ENCODE measurements at places on chromosomes 11 and 22.
A peak's percentile ranks its signal among the peaks of the same experiment; 100 is the strongest.

DNA sequence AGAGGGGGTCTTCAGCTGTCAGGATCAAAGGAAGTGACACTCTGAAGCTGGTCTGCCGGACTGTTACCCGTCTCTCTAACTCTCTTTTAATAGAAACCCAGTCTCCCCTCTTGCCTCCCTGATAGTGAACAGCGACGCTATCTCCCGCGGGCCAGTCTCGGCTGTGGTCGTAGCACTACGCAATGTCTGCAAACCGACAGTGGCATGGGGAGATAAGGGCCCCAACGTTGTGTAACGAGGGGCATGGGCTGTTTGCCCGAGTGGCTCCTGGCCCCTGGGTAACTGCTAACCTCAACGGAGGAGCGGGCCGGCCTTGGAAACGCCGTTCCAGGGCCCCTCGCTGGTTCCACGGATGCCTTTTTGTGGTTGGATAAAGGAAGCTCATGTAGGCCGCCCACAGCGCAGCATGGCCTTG is 23.3 kb downstream of the ZBTB16 start:
- no peak for ATAC-seq

DNA sequence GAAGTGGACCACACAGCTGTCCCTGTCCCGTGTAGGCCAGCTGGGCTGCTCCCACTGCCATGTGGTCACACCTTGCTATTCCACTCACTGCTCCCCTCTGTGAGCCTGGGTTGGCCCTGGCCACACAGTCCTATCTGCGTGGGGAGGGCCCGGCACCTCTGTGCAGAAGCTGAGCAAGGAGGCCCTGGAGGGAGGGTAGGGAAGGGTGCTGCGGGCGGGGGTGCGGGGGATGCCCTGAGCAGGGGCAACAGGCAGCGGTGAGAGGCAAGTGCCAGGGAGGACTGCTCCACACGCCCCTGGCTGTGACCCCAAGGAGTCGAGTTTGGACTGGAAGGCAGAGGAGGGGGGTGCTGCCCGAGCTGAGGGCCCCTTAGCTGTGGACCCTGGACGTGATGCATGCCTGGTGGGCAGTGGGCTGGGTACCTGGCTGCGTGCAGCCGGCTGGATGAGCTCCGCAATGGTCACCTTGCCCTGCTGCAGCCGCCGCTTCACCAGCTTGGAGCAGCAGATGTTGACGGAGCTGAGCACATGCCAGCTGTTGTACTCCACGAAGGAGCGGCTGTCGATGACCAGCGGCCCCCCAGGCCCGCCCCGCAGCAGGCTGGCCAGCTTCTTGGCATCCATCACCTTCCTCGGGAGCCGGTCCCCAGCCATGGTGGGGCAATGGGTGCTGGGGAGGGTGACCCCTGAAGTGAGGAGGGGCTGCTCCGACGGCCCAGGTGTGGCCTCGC is 6.7 kb downstream of the DUSP8 start:
- ATAC-seq: no peak

- peak; percentile 43 for ATAC-seq
Observed at GRCh38 chr11:119195680-119196079, 10.4 kb downstream of the NHERF4 start.

DNA sequence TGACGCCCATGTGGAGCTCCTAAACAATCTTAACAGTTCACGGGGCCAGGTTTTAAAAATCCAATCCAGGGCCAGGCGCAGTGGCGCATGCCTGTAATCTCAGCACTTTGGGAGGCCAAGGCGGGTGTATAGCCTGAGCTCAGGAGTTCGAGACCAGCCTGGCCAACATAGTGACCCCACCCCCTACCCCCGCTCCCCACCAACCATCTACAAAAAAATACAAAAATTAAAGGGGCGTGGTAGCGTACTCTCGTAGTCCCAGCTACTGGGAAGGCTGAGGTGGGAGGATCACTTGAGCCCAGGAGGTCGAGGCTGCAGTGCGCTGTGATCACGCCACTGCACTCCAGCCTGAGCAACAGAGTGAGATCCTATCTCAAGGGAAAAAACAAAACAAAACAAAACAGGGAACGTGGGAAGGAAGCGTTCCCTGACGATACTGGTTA is 689 bp upstream of the SART1 start:
- peak; percentile 1 for ATAC-seq

GRCh38 chr11:64093233-64094039 is 57.7 kb downstream of the FLRT1 start:
- no peak for ATAC-seq

GRCh38 chr11:131486937-131487635 is 116.7 kb downstream of the NTM start:
- ATAC-seq: no peak

GRCh38 chr11:9330387-9331384 is 16.3 kb upstream of the TMEM41B start:
- ATAC-seq: no peak

DNA sequence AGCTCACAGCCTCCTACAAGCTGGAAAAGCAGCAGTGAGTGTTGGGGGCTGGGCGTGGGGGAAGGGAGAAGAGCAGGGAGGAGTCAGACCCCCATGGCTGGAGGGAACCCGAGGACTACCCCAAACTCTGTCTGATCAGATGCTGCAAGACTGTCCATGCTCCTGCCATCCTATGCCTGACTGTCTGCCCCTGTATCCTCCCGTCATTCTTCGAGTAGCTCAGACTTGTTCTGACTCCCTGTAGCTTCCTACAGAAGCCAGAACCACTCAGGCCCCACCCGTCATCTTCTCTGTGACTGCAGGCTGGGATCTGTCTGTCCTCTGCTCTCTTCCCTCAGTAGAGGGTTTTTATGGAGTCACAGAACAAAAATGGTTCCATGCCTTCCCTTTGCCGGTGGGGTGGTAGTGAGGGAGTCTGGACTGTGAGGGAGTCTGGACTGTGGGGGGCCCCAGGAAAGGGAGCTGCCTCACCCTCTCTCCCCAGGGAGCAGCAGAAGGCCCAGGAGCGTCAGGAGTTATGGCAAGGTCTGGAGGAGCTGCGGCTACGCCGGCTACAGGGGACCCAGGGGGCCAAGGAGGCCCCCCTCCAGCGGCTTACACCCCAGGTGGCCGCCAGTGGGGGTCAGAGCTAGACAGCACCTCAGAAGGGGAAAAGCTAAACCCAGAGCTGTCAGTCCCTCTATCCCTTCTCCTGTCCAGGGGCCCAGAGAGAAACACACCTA is 2.3 kb downstream of the GPHA2 start:
- ATAC-seq: peak; percentile 9

- no peak for ATAC-seq
Observed at GRCh38 chr22:40179526-40179925, 1.8 kb downstream of the TNRC6B start.

DNA sequence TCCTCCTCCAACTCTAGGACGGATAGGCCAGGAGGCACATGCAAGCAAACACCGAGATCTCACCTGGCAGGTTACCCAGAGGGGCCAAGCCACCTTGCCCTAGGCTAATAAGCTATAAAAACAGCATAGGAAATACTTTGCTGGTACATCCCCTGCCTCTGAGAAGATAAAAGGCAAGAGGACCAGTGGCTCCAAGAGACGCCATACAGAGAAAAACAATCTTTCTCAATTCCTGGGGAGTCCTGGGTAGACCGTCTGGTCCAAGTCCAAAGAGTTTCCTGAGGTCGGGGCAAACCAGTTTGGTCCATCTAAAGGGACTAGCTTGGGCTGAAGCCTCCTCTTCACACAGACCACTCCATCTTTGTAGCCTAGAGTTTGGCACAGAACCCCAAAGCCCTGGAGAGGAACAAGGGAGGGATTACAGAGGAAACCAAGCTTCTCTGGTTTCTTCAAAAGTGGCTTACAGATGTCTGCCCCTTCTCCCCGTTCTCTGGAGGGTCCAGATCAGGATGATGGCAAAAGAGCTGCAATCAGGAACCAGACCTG is 40.4 kb downstream of the NUMA1 start:
- peak; percentile 0 for ATAC-seq

DNA sequence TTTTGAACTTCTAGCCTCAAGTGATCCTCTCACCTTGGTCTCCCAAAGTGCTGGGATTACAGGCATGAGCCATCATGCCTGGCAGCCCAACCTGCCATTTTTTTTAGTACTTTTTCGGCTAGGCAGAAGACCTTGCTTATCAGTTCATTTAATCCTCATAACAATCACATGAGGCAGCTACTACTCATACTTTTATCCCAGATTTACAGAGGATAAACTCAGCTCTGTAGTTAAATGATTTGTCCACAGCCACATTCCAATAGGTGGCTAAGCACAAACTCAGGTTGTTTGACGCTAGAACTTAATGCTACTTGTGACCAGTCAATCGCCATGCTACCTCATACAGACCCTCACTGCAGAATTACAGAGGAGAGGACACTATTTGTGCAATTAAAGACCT is 28.1 kb downstream of the SBF2 start:
- no peak for ATAC-seq

- ATAC-seq: no peak
Observed at GRCh38 chr11:96827164-96827563, 437.4 kb downstream of the JRKL start.

- no peak for ATAC-seq
Observed at GRCh38 chr11:32255841-32256240, 165.0 kb downstream of the RCN1 start.

- peak; percentile 42 for ATAC-seq
Observed at GRCh38 chr11:117316197-117316961, at the start of gene BACE1. TSS of gene BACE1 (minus strand) at chr11:117316256. CDS start at chr11:117315795, 461 bp downstream.

GRCh38 chr11:26285608-26286007 is 46.3 kb upstream of the ANO3 start:
- ATAC-seq: no peak

- no peak for ATAC-seq
Observed at GRCh38 chr11:28702450-28702790, 594.2 kb downstream of the METTL15 start.

DNA sequence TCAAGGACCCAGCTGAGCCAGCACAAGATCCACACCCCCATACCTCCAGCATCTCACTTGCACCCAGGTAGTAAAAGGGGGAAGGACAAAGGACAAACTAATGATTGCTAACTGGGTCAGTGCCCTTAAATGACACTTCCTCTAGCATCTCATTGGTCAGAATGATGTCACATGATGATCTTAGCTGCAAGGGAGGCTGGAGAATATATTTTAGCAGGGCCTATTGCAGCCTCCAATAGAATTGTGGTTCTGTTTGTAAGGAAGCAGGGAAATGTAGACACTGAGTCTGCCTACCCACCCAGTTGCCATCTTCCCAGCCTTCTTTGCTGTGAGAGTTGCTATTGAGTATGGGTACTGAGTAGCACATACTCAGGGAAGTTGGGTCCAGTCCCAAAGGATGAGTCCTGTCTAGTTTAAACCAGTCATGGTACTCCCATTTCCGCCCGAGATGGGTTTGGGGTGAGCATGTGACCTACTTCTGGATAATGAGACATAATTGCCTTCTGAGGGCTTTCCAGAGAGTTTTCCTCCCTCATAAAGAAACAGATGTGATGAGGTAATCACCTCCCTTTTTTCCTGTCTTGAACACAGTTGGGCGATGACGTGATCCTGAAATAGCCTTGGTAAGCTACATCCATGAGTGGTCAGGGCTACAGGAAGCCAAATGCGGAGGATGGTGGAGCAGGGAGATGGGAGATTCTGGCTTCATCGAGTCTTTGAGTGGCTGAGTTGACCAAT is 5.5 kb upstream of the DNAL4 start:
- ATAC-seq: no peak

DNA sequence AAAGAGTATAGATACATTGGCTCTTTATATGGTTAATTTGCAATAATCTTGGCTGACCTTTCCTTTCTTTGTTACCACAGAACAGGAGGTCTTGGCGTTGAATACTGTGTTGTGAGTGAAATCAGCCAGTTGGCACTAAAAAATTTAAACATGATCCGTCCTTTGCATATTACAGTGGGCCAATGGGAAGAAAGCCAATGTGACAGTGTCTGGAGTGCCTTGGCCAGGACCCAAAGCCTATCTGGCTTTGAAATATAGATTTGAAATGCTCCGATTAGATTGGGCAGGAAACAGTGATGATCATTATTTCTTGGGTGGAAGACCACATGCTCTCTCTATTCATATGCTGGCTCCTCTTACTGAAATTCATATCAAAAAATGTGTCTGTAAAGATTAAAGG is 339.6 kb upstream of the ANO3 start:
- no peak for ATAC-seq

DNA sequence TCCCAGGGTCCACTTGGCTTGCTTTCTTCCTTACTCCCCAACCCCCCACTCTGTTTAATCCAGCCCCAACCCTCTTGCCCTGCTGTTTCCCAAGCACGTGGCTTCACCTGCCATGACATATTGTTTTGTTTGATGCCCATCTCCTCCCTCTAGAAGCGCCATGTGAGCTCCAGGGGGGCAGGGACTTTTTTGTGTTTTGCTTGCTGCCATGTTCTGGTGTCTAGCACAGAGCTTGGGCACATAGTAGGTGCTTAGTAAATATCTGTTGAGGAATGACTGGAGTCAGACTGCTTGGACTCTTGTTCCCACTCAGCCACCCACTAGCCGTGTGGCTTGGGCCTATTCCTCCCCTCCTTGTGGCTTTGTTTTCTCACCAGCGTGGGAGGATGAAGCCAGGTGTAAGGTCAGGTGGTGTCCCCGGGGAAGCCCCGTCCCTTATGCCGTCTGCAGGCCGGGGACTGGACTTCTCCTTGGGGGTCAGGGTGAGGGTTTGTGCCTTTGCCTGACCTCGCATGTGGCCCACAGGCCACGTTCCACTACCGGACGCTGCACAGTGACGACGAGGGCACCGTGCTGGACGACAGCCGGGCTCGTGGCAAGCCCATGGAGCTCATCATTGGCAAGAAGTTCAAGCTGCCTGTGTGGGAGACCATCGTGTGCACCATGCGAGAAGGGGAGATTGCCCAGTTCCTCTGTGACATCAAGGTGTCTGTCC is 3.8 kb downstream of the AIP start:
- peak; percentile 39 for ATAC-seq

- ATAC-seq: no peak
Observed at GRCh38 chr11:77884186-77884828, 63.4 kb downstream of the AAMDC start.

DNA sequence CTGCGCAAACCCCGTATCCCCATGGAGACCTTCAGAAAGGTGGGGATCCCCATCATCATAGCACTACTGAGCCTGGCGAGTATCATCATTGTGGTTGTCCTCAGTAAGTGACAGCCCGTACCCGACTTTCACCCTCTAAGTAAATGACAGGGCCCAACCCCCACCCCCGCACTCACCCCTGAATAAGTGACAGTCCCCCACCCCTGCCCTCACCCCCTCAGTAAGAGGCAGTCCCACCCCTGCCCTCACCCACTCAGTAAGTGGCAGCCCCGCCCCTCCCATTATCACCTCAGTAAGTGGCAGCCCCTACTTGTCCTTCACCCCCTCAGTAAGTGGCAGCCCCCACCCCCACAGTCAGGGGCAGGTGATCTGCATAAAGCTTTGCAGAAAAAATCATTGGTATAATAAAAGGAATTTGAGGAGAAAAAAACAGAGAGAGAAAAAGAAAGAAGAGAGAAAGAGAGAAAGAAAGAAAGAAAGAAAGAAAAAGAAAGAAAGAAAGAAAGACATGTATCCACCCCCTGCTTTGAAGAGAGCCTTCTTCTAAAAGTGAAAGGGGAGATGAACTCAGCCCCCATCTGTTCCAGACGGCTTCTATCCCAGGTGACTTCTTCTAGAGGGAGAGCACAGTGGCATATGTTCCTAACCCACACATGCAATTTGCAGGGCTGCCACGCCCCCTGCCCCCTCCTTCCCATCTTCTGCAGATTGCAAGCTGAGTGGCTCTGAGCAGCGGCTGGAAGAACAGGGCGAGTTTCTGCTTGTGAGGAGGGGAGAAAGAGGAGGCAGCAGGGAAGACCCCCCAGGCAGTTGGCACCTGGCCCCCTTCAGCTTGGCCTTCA is 12.5 kb upstream of the SMIM35 start:
- no peak for ATAC-seq

Measured in activated T-helper 17 cell treated with anti-CD3 and anti-CD28 coated beads, Interleukin-2, amount 50 U/mL, for 72 hours (primary cell).